ENCODE measurements at places on chromosomes 5 and 9. TPM values are rescaled to one million over a fixed set of nuclear protein-coding genes. Genes with fewer than 3 reads are reported as not detected.

Gene SIMC1
- 30.3 TPM for total RNA-seq

Gene RHOBTB3
- total RNA-seq: 2.4 TPM

Gene FAXDC2
- not detected for total RNA-seq

Gene PCDHGA2
- not detected for total RNA-seq

Gene PCDHB3
- not detected for total RNA-seq

Gene DCTN3
- total RNA-seq: 87.5 TPM

Gene PCDHB12
- total RNA-seq: not detected

Gene NOXA1
- total RNA-seq: 1.0 TPM

Gene LCN1
- 0.29 TPM for total RNA-seq

DNA sequence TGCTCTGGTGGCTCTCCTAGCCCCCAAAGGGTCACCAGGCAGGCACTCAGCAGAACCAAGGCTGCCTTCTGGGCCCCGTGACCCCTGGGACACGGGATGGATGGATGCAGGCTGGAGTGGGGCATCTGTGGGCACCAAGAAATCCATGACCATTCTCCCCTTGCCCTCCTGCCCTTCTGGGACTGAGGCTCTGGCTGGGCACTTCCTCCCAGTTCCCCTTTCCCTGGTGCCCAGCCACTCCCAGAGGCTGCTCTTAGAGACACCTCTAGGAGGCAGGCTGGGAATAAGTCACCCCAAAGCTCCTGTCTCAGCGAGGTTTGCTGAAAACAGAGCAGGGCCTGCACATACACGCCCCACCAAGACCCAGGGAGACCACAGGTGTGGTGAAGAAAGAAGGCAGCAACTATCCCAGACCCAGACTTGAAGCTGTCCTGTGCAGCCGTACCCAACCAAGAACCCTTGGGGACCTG, 943 bp downstream of the STING1 start:
- H3K27ac ChIP-seq: peak overlapping the region; percentile 100
- peaks cover 50% of the 10 kb centered on the region for H3K4me1 ChIP-seq
- H3K27me3 ChIP-seq: no peaks in the 10 kb centered on the region
- H3K36me3 ChIP-seq: peaks cover 41% of the 10 kb centered on the region
- peak; percentile 52 for DNase-seq
- peak overlapping the region; percentile 100 for H3K4me3 ChIP-seq

- H3K36me3 ChIP-seq: peaks cover 2% of the 10 kb centered on the region
- H3K4me1 ChIP-seq: peaks cover 34% of the 10 kb centered on the region
- H3K4me3 ChIP-seq: no peak overlapping the region
- no peaks in the 10 kb centered on the region for H3K27me3 ChIP-seq
- no peak overlapping the region for H3K27ac ChIP-seq
These were observed 4.8 kb upstream of the SMU1 start for GRCh38 chr9:33081128-33081851.

GRCh38 chr9:108099854-108100253, 610.3 kb upstream of the KLF4 start:
- DNase-seq: no peak
- no peak overlapping the region for H3K27ac ChIP-seq
- no peaks in the 10 kb centered on the region for H3K36me3 ChIP-seq
- no peak overlapping the region for H3K4me3 ChIP-seq

- no peak overlapping the region for H3K4me3 ChIP-seq
- H3K27ac ChIP-seq: no peak overlapping the region
- no peak for DNase-seq
- no peaks in the 10 kb centered on the region for H3K4me1 ChIP-seq
These were observed 589.4 kb downstream of the NR2F1-AS1 start for GRCh38 chr5:92991581-92992067.

DNA sequence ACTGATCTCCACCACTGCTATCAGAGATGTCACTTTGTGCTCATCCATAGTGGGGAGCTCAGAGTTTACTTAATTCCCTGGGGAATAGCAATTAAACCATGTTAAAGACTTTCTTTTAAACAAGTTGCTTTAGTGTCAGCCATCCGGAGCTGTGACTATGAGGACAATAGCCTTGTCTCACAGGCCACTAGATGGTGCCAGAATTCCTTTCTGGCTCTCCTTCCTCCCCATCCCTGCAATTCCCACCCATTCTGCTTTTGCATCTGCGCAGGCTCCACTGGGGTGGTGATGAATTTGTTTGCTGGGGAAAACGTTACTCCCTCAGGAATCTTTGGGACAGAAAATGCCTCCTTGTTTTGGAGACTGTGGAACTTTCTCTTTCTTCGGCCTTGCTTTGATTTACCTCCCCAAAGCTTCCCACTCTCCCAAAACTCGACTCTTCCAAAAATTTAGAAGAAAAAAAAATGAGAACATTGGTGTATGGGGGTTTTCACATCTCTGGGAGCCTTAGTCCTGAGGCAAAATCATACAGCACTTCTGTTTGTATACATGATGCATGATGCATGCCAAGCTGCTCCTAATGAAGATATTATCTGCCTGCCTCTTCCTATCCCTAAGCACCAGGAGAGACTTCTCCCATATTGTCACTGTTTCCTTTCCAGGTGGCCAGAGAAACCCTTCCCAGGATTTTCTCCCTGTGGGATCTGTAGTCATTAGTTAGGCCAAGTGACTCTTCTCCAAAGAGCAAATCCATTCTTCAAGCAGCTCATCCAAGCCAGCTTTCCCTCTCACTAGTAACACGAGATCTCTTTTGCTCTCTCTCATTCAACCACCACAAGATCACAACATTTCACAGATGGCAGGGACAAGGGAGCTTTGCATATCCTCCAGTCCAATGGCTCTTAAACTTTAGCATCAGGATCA, 466.1 kb downstream of the TLR4 start:
- H3K4me1 ChIP-seq: no peaks in the 10 kb centered on the region
- H3K36me3 ChIP-seq: no peaks in the 10 kb centered on the region
- DNase-seq: peak; percentile 5
- no peak overlapping the region for H3K27ac ChIP-seq
- no peak overlapping the region for H3K4me3 ChIP-seq

- H3K36me3 ChIP-seq: no peaks in the 10 kb centered on the region
- no peak overlapping the region for H3K27ac ChIP-seq
- no peaks in the 10 kb centered on the region for H3K4me1 ChIP-seq
- H3K27me3 ChIP-seq: no peaks in the 10 kb centered on the region
- H3K4me3 ChIP-seq: no peak overlapping the region
These were observed 8.6 kb downstream of the SEPTIN8 start for GRCh38 chr5:132768485-132768868.

DNA sequence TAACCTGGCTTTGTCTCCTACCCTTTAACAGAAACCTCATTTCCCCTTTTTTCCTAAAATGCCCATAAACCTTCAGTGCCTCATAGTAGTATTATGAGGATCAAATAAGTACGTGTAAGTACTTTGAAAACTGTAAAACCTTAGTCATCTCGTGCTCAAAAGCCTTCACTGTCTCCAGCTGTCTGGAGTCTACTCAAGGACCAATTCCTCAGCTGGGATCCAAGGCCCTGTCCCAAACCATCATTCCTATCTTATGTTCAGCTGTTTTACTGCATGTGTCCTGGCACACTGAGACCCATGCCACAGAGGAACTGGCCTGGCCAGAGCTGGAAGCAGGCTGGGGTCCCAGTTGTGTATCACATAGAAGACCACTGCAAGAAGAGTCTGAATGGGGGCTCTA, 15.9 kb downstream of the ADAMTSL1 start:
- no peak overlapping the region for H3K4me3 ChIP-seq
- DNase-seq: no peak
- H3K4me1 ChIP-seq: no peaks in the 10 kb centered on the region
- no peaks in the 10 kb centered on the region for H3K36me3 ChIP-seq
- no peaks in the 10 kb centered on the region for H3K27me3 ChIP-seq

- no peak for DNase-seq
- peaks cover 28% of the 10 kb centered on the region for H3K27me3 ChIP-seq
- H3K4me1 ChIP-seq: no peaks in the 10 kb centered on the region
- H3K4me3 ChIP-seq: no peak overlapping the region
These were observed 3.3 kb upstream of the OR2V1 start for GRCh38 chr5:181134259-181134658.

DNA sequence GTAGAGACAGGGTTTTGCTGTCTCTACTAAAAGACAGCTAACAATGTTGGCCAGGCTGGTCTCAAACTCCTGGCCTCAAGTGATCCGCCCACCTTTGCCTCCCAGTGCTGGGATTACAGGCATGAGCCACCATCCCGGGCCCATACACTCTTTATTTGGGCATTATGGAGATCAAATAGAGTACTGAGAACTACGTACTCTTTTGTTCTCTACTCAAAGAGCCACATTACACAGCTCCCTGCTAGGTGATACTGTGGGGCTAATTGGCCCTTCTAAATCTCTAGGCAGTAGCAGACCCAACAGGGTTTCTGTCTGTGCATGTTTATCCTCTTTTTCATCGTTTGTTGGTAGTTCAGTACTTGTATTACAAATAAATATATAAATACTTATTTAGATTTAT, 16.1 kb downstream of the CKMT2 start:
- H3K4me1 ChIP-seq: no peaks in the 10 kb centered on the region
- DNase-seq: no peak
- H3K36me3 ChIP-seq: peaks cover 8% of the 10 kb centered on the region

- no peak for DNase-seq
- no peaks in the 10 kb centered on the region for H3K27me3 ChIP-seq
- H3K27ac ChIP-seq: no peak overlapping the region
- no peaks in the 10 kb centered on the region for H3K4me1 ChIP-seq
- peaks cover 1% of the 10 kb centered on the region for H3K36me3 ChIP-seq
These were observed 443.1 kb upstream of the CLINT1 start for GRCh38 chr5:158302029-158302428.

DNA sequence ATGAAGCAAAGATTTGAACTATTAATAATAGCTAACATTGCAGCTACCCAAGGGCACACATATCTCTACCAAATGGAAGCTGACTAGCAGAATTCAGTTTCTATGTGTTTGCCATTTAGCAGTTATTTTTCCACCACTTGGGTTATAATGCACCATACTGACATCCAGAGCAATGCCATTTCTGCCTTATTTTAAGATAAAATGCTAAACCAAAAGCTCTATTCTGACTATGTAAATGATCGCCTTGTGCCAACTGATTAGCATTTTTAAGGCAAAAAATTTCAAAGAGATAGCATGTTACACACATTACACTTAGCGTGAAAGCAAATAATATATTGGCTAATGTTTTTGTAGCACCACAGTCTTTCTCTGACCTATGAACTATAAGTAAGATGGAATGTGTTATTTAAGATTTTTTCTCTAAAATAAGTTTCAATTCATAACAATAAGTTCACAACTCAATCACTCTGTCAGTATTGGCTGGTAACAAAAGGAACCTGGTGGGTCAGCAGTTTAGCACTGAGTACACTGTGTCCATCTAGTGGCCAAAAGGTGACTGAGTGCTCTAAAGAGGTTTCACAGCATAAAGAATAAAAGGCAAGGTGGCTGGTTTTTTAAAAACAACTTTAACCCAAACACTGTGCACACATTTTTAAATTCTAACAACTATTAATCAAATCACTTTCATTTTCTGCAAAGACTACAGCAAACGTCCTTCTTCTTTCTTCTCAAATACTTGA, 443.5 kb downstream of the PDE4D start:
- H3K27me3 ChIP-seq: no peaks in the 10 kb centered on the region
- H3K4me3 ChIP-seq: no peak overlapping the region
- no peaks in the 10 kb centered on the region for H3K36me3 ChIP-seq
- DNase-seq: no peak
- H3K27ac ChIP-seq: no peak overlapping the region

DNA sequence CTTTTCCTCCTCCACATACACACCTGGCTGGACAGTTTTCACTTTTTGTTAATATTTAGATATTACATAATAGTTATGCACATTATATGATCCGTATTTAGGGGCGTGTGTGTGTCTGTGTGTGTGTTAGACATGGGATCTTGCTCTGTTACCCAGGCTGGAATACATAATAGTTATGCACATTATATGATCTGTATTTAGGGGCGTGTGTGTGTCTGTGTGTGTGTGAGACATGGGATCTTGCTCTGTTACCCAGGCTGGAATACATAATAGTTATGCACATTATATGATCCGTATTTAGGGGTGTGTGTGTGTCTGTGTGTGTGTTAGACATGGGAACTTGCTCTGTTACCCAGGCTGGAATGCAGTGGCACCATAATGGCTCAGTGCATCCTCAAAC, 199.0 kb upstream of the OTULINL start:
- DNase-seq: no peak
- no peak overlapping the region for H3K4me3 ChIP-seq
- H3K4me1 ChIP-seq: no peaks in the 10 kb centered on the region
- H3K27me3 ChIP-seq: no peaks in the 10 kb centered on the region

DNA sequence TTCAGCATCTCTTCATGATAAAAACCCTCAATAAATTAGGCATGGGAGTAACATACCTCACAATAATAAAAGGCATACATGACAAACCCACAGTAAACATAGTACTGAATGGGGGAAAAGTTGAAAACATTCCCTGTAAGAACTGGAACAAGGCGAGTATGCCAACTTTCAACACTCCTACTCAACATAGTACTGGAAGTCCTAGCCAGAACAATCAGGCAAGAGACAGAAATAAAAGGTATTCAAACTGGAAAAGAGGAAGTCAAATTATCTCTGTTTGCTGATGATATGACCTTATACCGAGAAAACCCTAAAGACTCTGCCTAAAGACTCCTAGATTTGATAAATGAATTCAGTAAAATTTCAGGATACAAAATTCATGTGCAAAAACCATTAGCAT, 167.6 kb downstream of the TMEM38B start:
- H3K4me3 ChIP-seq: no peak overlapping the region
- no peaks in the 10 kb centered on the region for H3K36me3 ChIP-seq
- H3K27me3 ChIP-seq: no peaks in the 10 kb centered on the region
- no peak for DNase-seq

GRCh38 chr5:160044391-160044804, 35.5 kb downstream of the TTC1 start:
- peaks cover 23% of the 10 kb centered on the region for H3K36me3 ChIP-seq
- DNase-seq: no peak
- no peak overlapping the region for H3K27ac ChIP-seq
- no peaks in the 10 kb centered on the region for H3K27me3 ChIP-seq

DNA sequence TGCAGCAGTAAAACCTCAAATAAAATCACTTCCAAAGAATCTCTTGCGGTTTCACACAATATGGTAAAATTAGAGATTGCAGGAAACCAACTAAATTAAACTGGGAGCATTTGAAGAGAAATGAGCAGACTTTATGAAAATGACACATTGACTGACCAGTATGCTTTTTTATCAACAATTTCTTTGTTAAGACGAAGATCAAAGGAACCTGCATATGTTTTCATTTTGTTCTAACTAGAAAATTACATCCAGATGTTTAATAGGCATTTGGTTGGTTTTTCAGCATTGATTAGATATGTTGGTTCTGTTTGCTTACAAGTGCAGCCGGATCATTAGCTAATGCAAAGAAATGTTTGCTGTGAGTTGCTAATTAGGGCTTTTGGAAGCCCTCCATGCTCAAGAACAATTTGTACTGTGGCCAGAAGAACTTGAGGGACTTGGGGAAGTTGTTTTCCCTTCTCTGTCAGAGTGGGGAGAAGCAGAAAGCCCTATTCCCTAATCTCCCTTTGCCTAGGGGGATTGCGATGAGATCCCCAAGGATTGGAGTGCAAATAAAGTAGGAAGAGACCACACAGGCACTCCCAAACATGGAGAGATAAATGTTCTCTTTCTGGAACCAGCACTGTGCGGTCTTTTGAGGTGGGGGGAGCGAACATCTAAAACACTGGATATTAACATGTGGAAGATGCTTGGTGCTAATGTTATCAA, 4.5 kb upstream of the TLE1 start:
- no peak overlapping the region for H3K27ac ChIP-seq
- peaks cover 17% of the 10 kb centered on the region for H3K27me3 ChIP-seq
- H3K36me3 ChIP-seq: peaks cover 2% of the 10 kb centered on the region

- H3K27me3 ChIP-seq: no peaks in the 10 kb centered on the region
- peak overlapping the region; percentile 98 for H3K27ac ChIP-seq
These were observed 28.4 kb downstream of the ZFP62 start for GRCh38 chr5:180832638-180833068.

- peaks cover 1% of the 10 kb centered on the region for H3K27me3 ChIP-seq
- peaks cover 3% of the 10 kb centered on the region for H3K36me3 ChIP-seq
- H3K27ac ChIP-seq: no peak overlapping the region
- peak; percentile 38 for DNase-seq
- peaks cover 41% of the 10 kb centered on the region for H3K4me1 ChIP-seq
These were observed 31.8 kb upstream of the CKS2 start for GRCh38 chr9:89278997-89279739.

Measured in activated naive CD4-positive, alpha-beta T cell treated with anti-CD3 and anti-CD28 coated beads for 36 hours (primary cell).